ENCODE measurements at places on chromosomes 1 and 21. TPM values are rescaled to one million over a fixed set of nuclear protein-coding genes. Genes with fewer than 3 reads are reported as not detected.

Gene GJA9
- not detected for total RNA-seq

Gene UBASH3A
- total RNA-seq: not detected

Gene MEX3A
- total RNA-seq: 2.3 TPM

Gene SLAMF9
- total RNA-seq: 0.28 TPM

DNA sequence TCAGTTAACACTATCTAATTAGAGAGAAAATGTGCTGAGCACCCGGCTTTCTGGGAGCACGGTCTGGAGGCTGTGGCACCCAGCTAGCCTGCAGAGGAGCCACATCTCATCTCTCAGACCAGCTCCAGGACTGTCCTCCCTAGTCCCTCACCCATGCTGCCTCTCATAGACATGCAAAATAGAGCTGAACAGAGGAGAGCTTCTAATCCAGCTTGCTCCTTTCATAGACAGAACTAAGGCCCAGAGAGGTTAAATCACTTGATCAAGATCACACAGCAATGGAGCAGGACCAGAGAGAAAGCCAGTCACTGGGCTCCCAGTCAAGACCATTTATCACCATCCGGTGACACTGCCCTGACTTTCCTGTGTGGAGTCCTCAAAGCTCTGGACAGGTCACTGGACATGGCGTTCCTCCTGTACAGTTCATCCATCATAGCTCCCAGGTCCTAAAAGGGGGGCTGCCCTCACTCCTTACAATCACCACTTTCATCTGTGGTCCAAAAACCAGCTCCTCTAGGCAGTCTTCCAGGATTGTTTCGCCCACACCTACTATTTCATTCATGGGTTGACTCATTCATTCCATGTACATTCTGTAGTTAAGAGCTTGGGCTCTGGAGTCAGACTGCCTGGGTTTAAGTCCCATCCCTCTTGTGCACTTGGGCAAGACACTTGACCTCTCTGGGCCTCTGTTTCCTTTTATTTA lies 8.8 kb upstream of the CAMK2N1 start:
- H3K4me3 ChIP-seq: no peak overlapping the region
- H3K36me3 ChIP-seq: peaks cover 11% of the 10 kb centered on the region
- DNase-seq: peak; percentile 95
- H3K4me1 ChIP-seq: peaks cover 19% of the 10 kb centered on the region

DNA sequence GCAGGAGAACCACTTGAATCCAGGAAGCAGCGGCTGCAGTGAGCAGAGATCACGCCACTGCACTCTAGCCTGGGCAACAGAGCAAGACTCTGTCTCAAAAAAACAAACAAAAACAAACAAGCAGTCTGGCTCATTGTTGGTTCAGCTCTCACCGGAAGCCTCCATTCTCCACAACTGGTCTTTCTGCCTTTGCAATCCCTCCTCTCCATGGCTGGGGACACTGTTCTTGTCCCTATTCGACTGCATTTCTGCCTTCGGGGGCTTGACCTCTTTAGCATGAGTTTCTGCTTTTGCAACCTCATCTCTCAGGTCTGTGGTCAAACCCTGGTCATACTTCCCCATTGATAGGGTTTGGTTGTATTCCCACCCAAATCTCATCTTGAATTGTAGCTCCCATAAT lies 216.3 kb upstream of the NR5A2 start:
- H3K27me3 ChIP-seq: no peaks in the 10 kb centered on the region
- H3K27ac ChIP-seq: no peak overlapping the region
- no peak overlapping the region for H3K4me3 ChIP-seq
- H3K36me3 ChIP-seq: no peaks in the 10 kb centered on the region
- DNase-seq: no peak
- no peaks in the 10 kb centered on the region for H3K4me1 ChIP-seq

- no peaks in the 10 kb centered on the region for H3K4me1 ChIP-seq
- H3K27me3 ChIP-seq: no peaks in the 10 kb centered on the region
- no peak overlapping the region for H3K4me3 ChIP-seq
- DNase-seq: no peak
- H3K36me3 ChIP-seq: no peaks in the 10 kb centered on the region
Measured at GRCh38 chr1:229891227-229891626, 175.8 kb upstream of the GALNT2 start.

- H3K27me3 ChIP-seq: no peaks in the 10 kb centered on the region
- DNase-seq: peak; percentile 21
- H3K4me1 ChIP-seq: peaks cover 6% of the 10 kb centered on the region
- peak overlapping the region; percentile 44 for H3K27ac ChIP-seq
- H3K4me3 ChIP-seq: peak overlapping the region; percentile 85
Measured at GRCh38 chr1:32334864-32335534, 1.0 kb downstream of the MARCKSL1 start.

DNA sequence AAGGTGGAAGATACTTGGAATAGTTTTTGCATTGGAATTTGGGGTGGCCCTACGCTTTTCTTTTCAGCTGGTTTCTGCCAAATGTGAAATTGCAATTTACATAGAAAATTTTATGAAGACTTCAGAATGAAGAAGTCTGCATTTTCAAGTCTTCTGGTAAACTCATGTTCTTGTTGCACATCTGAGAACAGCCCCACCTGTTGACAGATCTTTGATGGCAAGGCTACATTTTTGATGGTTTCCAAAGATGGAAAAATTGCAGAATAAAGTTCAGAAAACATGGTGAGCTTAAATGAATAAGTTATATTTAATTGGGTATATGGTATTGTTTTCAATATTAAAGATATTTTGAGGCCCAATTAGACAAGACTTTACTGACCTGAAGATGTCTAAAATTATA lies 25.4 kb downstream of the OLFM3 start:
- no peak overlapping the region for H3K4me3 ChIP-seq
- DNase-seq: peak; percentile 0

DNA sequence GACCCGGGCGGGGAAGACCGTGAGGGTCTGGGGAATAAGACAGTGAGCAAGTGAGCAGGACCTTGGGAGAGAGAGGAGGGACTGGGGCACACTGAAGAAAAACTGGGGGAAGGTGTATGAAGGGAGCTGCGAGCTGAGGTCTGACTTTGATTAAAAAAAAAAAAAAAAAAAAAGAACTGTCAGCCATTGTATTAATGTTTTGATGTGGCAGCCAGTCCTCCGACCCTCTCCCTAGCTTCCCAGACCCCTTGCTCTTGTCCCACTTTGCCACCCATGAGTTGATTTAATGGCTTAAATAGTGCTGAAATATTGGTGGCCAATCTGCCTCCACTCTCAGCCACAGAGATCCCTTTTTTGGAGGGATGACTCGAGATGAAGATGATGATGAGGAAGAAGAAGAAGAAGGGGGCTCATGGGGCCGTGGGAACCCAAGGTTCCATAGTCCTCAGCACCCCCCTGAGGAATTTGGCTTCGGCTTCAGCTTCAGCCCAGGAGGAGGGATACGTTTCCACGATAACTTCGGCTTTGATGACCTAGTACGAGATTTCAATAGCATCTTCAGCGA lies 652 bp downstream of the HAX1 start:
- peaks cover 28% of the 10 kb centered on the region for H3K36me3 ChIP-seq
- no peak for DNase-seq
- H3K27me3 ChIP-seq: no peaks in the 10 kb centered on the region
- peaks cover 4% of the 10 kb centered on the region for H3K4me1 ChIP-seq
- H3K27ac ChIP-seq: peak overlapping the region; percentile 87

DNA sequence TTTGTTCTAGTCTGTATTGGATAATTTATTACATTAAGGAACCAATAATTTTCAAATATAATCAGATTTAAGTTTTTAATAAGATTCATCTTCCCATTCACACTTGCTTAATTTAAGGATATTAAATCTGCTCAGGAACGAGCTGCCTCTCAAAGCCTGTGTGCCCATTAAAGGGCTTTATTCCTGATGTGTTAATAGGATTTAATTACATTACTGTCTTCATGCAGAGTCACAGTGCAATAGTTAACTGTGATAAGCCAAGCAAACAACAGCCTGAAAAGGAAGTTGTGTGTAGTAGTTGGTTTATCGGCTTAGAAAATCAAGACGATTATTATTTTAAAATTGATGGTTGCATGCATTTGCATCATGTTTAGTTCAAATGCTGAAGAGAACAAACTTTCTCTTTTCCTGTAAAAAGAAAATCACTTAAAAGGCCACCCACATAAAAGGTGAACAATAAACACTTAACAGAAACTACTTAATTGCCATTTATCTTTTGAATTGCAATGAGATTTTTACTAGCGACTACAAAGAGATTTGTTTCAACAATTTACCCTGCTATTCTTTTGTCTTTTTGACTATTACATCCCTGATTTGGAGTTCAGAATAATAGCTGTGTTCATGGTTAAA lies 174.6 kb downstream of the RWDD3 start:
- no peak for DNase-seq
- no peak overlapping the region for H3K27ac ChIP-seq
- H3K4me1 ChIP-seq: no peaks in the 10 kb centered on the region

GRCh38 chr1:36305915-36306209 lies 306 bp upstream of the SH3D21 start:
- peaks cover 8% of the 10 kb centered on the region for H3K4me1 ChIP-seq
- DNase-seq: no peak
- H3K27ac ChIP-seq: no peak overlapping the region
- H3K36me3 ChIP-seq: peaks cover 35% of the 10 kb centered on the region
- no peak overlapping the region for H3K4me3 ChIP-seq

DNA sequence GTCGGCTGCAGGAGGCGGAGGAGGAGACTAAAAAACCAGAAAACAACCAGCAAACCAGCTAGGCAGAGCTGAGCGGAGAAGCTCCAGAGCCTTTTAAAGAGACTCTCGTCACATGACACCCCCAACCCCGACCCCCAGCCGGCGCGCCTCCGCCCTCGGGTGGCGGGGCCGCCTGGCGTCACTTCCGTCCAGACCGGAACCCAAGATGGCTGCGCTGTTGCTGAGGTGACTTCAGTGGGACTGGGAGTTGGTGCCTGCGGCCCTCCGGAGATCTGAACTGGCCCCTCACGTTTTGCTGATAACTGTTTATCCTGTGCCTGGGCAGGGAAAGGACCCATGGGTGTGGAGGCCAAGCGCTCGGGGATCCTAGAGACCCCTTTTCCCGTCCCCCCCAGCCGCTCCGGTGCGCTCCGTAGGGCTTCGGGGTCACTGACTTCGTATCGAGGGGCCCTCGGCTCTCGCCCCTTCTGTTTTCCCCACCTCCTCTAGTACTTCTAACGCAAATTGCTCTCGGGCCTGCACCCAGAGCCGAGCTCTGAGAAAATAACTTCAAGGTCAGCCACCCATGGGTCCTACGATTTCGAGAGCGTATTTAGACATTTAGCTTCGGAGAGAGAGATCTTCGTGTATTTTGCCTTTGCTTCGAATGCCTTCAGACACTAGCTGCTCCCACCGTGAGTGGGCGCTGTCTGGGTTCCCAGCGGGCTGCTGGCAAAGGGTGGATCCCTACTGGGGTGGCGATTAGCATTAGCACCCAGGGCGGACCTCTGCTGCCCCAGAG lies at the start of gene SDHC:
Gene SDHC (plus strand): TSS at position 181 of the 781 bp plus-strand sequence. CDS start 25 bp downstream, at position 206.
- no peaks in the 10 kb centered on the region for H3K36me3 ChIP-seq
- H3K27ac ChIP-seq: peak within 1 kb of the TSS; percentile 88
- no peaks in the 10 kb centered on the region for H3K27me3 ChIP-seq
- no peaks in the 10 kb centered on the region for H3K4me1 ChIP-seq
- peak within 1 kb of the TSS; percentile 71 for H3K4me3 ChIP-seq
- peak; percentile 85 for DNase-seq

- DNase-seq: no peak
- H3K27ac ChIP-seq: no peak overlapping the region
- H3K27me3 ChIP-seq: no peaks in the 10 kb centered on the region
- no peaks in the 10 kb centered on the region for H3K4me1 ChIP-seq
- H3K4me3 ChIP-seq: no peak overlapping the region
Measured at GRCh38 chr1:3409366-3410141, 44.9 kb upstream of the ARHGEF16 start.

GRCh38 chr1:14270821-14271220 lies 327.7 kb upstream of the KAZN start:
- DNase-seq: no peak
- H3K27me3 ChIP-seq: no peaks in the 10 kb centered on the region
- H3K27ac ChIP-seq: no peak overlapping the region
- H3K4me3 ChIP-seq: no peak overlapping the region

GRCh38 chr1:12309783-12310742 lies 80.2 kb downstream of the VPS13D start:
- H3K27ac ChIP-seq: no peak overlapping the region
- no peak for DNase-seq
- H3K4me3 ChIP-seq: no peak overlapping the region
- peaks cover 44% of the 10 kb centered on the region for H3K36me3 ChIP-seq
- H3K4me1 ChIP-seq: no peaks in the 10 kb centered on the region

DNA sequence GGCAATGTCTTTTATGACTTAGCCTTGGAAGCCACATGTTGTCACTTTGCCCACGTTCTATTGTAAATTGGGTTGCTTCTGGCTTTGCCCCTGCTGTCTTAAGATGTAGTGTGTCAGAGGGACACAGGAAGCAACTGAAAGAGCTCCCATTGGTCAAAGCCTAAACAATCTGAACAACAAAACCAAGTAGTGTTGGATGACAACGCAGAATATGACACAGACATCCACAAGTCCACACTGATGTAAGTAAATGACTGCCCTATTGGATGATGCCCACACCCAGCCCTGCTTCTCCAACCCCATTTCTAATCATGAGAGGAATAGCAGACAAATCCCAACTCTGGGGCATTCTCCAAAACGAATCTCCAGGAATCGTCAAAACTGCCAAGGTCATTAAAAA lies 50.7 kb downstream of the ELF3 start:
- no peak overlapping the region for H3K27ac ChIP-seq
- H3K27me3 ChIP-seq: no peaks in the 10 kb centered on the region
- H3K36me3 ChIP-seq: no peaks in the 10 kb centered on the region
- peaks cover 2% of the 10 kb centered on the region for H3K4me1 ChIP-seq
- no peak for DNase-seq

GRCh38 chr1:34627465-34628240 lies 127.2 kb upstream of the GJB5 start:
- no peak overlapping the region for H3K27ac ChIP-seq
- H3K4me1 ChIP-seq: no peaks in the 10 kb centered on the region
- no peak overlapping the region for H3K4me3 ChIP-seq
- no peaks in the 10 kb centered on the region for H3K27me3 ChIP-seq
- H3K36me3 ChIP-seq: no peaks in the 10 kb centered on the region
- DNase-seq: no peak

GRCh38 chr1:151060007-151060656 lies at the start of gene MLLT11:
Gene MLLT11 (plus strand): TSS chr1:151060397. CDS start chr1:151067225, 6,828 bp downstream.
- peak within 1 kb of the TSS; percentile 89 for H3K4me3 ChIP-seq
- peaks cover 15% of the 10 kb centered on the region for H3K4me1 ChIP-seq
- peaks cover 17% of the 10 kb centered on the region for H3K36me3 ChIP-seq
- peak within 1 kb of the TSS; percentile 99 for H3K27ac ChIP-seq
- peak; percentile 69 for DNase-seq

Measured in IMR-90 (cell line).